ENCODE measurements at places on chromosomes 2 and 18.
A peak's percentile ranks its signal among the peaks of the same experiment; 100 is the strongest.

DNA sequence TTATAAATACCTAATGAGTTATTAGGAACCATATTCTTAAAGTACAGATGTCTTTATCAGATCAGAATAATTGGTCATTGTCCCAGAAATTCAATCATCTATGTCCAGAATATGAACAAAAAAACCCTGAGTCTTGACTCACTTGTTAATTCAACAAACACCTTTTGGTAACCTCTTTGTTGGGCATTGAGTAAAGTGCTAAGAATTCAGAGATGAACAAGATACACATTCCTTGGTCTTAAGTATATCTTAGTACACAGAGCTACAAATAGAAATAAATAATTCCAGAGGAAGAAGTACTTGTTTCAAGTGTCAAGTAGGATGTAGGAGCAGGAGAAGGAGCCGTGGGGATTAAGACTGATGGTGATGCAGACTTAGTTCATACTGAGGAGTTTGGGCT is 798.1 kb downstream of the CPS1 start:
- no peak for DNase-seq

DNA sequence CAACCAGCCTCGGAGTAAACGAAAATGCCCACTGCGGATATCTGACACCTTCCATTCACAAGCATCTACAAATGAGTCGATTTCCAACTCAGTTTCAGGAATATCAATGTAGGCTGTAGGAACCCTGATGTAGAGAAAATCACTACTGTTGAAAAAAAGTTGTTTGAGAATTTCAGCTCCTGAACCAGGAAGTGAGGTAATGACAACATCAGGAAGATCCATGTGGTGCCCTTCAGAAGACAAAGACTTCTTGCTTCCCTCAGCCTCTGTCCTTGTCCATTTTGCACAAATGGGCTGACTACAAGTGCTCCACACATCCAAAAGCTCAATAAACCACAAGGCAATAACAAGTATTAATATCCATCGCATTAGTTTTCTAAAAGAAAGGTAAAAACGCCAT is 4.7 kb downstream of the DSEL start:
- DNase-seq: no peak

- DNase-seq: no peak
Observed at GRCh38 chr18:32177530-32177929, 12.3 kb upstream of the MEP1B start.

DNA sequence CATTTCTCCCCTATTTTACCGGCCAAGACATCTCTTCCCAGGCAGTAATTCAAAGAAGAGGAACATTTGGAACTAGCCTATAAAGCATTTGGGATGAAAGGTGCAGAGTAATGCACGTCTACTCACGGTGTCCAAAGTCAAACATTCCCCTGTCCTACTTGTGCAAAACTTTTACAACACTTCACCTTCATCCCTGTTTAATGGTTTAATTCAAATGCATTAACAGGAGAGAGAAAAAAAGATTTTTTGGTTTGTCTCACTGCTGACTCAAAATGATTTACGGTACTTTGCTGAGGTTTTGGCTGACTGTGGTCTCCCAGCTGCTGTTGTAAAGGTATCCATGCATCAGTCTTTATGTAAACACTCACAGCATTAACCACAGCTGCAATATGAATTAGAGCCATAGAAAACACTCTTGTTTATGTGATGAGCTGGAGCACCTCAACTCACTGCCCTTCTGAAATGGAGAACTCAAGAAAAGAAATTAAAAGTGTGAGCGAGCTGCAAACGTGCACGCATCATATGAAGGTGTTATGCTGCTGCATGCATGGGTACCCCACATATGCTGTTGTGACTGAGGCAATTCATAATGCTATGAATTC is 220.5 kb downstream of the PIEZO2 start:
- no peak for DNase-seq

GRCh38 chr2:127377262-127377661 is 10.5 kb downstream of the MAP3K2 start:
- DNase-seq: no peak

DNA sequence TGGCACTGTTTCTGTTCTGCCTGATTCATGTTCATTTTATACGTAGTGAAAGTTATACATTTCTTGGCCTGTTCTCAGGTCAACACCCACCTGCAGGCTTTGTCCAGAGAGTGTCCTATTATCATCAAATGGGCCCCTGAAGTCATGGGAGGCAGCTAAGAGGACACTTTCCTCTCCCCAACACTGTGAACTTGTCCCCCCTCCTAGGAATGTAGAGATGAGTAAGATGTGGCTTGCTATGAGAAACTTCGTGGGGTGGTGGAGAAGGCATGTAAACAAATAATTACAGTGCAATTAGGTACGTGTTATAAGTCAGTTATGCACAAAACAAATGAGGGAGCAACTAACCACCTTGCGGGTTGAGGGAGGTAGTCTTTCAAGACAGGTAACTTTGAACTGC is 57.9 kb downstream of the COL4A3 start:
- DNase-seq: no peak

GRCh38 chr2:204470178-204470620 is 75.1 kb upstream of the PARD3B start:
- no peak for DNase-seq

DNA sequence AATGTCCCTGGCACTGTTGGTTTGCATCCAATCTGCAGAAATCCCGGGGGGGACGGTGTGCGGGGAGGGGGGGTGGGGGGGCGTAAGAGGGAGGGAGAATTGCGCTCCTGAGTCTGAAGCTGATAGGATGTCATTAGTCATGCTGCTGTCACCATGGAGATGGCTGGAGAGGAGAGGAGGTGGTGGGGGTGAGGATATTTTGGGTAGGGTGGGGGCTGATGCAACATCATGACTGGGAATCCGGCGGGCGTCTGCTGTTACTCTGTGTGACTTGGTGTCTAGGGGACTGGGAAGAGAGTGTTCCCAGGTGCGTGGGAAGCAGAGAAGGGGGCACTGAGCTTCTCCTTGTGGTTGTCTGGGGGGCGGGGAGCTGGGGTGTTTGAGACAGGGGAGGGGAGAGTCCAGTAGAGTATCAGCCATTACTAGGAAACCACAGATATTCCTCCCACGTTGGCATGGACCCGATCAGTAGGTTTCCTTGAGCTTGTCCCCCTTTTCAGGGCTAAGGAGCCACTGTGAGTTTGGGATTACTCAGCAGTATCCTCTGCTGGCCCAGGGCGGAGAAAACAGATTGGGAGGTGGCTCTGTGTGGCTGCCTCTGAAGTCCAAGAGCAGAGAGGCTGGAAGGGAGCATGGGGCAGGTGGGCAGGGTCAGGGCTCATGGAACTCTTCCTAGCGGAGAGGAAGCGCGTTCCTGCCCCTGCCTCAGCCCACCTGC is 18.9 kb downstream of the TET3 start:
- DNase-seq: peak; percentile 50

DNA sequence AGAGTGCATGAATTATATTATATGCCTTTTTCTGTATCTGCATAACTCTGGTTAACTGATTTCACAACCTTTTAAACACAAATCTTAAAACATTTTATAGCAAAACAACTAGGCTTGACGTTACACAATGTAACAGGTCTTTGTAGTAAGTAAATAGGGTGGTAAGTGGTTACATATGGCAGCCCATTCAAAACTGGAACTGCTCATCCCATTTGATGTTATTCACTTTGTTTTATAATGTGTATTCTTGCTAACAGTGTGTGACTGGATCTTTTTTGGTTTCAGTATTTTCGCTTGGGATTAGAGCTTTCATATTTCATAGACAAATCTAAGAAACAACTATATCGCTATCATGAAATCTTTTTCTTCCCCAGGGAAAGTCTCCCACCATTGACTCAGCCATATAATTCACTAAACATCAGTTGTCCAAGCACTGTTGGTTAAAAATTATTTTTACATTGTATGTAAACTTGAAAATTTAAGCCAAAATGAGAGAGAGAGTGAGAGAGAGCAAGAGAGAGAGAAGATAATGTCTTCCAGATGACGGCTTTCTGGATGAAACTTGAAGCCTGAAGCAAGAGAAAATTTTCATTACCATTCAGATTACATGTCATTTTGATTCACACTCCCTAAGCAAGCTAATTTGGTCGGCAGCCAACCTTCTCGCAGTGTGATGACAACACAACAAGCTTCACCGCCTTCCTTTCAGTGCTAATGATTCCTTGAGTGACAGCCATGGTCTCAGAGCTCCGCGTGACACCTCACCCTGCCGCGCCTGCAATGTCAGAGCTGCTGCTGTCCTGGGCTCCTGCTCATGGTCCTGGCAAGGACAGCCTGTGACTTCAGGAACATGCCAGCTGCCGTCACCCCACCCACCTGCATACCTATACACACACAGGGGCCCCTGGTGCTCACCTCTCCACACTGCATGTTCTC is 946.9 kb upstream of the SOX11 start:
- no peak for DNase-seq

DNA sequence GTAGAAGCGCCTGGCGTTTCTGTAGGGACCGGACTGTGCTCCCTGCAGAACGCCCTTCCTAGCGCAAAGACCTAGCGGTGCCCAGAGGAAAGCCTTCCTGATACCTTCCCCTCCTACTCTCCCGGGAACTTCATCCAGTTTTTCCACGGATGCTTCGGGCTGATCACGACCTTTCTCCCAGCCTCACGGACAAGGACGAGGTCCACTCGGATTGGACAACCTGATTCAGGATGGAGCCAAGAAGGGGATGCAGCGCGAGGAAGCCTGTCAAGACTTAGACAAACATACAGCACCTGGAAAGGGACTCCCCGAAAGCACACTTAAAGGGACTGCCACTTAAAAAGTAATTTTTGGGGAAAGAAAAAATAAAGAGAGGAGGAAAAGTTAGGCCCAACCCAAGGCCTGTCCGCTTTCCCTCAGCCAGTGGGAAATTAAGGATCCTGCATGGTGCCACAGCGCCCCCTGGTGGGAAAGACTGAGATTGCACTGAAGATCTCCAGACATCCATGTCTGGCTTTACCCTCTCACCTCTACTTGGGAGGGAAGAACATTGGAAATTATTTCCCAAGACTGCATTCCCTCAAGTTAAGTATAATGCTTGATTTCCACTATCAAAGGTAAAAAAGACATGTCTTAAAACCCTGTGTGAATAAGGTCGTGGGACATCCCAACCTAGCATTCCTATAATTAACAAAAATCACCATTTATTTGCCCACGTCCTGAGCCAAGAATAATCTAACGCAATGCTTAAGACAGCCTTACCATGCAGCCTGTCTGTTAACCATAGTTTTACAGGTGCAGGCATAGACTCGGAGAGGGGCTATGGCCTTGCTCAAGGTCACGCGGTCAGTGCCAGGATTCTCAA is 13.4 kb upstream of the COPS8 start:
- no peak for DNase-seq

DNA sequence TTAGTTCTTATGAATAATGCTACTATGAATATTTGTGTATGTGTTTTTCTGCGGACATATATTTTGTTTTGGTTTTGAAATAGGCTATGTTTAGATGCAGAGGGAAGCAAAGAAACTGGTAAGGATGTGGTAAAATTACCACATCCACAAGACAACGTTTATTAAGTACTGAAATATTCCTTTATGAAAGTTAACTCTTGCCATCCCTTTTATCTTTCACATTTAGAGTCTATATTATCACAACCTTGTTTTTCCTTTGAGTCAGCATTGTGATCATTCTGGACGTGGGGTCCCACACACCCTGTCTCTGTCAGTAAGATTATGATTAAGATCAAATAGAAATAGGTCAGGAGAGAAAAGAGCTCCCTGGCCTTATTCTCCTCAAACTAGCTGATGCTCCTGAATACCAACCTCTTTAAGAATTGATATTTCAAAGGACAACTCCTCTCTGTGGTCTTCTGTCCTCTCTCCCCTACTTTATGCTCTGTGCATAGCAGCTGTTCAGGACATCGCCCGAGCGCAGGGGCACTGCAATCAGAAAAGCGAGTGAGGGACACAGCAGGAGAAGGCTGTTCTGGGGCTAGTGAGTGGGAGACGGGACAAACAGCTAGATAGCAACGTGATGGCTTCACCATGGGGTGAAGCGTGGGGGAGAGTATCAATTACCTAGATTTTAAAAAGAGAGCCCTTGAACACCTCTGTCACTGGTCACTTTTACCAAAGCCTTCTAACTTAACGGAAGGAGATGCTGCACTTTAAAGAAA is 12.2 kb downstream of the METAP1D start:
- no peak for DNase-seq
